Stimulated activated CD4-positive, alpha-beta T cell treated with anti-CD3 and anti-CD28 coated beads, TNF-alpha, amount 100 ng/mL, for 48 hours (primary cell): ENCODE measurements at places on chromosomes 16 and 17.

GRCh38 chr17:67867591-67867990 is 42.3 kb downstream of the BPTF start:
- no peak for DNase-seq

GRCh38 chr16:83137326-83137781 is 510.6 kb downstream of the CDH13 start:
- no peak for DNase-seq

DNA sequence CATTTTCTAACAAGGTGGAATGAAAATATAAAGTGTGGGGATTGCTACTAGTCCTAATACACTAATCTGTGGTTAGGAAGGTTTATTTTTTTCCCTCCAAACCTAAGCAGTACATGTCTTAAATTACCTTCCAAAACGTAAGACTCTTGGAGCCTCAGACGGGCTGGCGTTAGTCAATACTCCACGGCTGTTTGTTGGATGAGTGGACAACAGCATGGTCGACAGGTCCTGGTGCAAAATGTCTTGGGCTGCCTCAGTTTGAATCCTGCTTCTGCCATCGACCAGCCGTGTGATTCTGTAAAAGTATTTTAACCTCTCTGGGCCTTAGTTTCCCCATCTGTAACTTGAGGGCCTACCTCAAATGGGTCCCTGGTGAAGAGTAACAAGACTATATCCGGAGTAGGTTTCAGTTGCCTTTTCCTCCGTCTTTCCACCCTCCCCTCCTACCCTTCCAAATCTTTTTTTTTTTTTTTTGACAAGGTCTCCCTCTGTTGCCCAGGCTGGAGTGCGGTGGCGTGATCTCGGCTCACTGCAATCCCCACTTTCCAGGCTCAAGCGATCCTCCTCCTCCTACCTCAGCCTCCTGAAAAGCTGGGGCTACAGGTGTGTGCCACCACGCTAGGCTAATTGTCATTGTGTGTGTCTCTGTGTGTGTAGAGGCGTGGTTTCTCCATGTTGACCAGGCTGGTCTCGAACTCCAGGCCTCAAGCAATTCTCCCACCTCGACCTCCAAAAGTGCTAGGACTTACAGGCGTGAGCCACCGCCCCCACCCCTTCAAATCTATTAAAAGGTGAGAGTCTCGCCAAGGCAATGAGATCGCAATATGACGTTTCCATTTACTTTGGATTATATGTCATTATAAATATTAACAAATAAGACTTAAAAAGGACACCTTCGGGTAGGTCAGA is 5.8 kb downstream of the SCGB1C2 start:
- no peak for DNase-seq

DNA sequence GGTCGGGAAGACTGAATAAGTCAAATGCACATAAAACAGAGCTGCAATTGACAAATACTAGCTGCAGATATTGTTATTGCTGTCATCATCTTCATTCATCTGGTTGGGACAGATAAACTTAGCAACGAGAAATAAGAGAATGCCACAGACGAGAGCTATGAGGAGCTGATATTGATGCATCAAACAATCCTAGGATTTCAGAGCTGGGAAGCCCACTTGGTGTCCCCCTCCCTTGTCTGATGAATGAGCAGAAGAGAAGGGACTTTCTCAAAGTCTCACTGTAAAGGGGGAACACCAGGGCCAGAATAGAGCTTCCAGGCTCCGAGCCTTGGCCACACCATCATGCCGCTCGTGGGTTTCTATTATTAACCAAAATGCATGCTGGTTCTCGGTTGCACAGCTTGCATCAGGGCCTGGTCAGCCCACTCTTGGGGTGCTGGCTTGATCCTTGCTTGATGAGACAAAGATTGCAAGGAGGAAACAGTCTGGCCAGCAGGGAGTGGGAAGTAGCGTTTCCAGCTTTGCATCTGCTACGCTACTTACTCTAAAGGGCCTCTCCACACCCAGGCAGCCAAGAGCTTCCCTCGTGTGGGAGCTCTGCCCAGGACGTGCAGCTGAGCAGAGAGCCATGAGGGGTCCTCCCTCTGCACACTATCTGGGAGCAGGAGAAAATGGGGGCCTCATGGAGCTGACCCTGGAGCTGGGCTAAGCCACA is 28.4 kb upstream of the EMP2 start:
- DNase-seq = no peak

DNA sequence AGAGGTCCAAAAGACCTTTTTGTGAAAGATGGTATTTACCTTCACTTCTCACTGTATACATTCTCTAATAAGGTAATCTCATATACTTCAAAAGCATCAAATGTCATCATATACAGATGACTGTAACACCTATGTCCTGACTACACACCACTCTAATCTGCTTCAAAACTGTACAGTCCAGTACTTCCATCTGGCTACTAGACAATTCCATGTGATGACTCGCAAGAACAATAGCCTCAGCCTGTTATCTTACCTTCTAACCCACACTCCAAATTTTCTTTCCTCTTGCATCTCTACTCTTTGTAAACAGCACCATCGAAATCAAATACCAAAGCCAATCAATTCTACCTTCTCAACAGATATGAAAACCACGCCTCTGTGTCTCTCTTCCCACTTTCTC is 24.1 kb downstream of the MYO1D start:
- DNase-seq = no peak
